KG1 (cell line): ENCODE measurements at places on chromosomes 12 and 14.

GRCh38 chr12:109702111-109702841, 11.3 kb upstream of the FAM222A start:
- DNase-seq: no peak

DNA sequence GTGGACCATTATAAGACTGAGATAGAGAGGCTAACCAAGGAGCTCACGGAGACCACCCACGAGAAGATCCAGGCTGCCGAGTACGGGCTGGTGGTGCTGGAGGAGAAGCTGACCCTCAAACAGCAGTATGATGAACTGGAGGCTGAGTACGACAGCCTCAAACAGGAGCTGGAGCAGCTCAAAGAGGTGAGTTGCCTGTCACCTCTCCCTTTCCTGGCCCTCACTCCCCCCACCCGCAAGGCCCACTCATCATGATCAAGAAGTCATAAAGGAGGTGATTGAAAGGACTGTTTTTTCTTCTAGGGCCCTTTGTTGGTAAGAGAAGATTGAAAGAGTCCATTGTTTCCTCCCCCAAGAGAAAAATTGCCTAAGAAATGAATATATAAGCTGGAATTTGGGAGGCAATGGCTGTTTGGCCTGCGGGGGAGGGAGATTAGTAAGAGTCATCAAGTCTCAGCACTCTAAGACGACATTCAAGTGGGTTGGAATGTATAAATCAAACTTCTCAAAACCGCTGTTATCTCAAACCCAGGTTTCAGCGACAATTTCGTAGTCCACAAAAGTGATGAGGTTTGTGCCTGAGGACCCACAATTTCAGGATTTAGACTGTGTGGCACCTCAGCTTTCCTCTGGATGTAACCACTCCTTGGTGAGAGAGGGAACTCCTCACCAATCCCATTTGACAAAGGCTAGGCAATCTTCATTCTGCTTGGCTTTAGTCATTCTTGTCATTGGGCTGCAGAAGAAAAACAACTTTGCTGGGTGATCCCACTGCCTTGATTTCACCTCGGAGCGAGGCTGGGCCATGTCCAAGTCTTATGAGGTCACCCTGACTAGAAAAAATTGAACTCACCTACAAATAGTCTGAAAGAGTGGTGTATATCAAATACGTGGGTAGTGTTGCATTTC, 966 bp downstream of the BICD1 start:
- DNase-seq: no peak

DNA sequence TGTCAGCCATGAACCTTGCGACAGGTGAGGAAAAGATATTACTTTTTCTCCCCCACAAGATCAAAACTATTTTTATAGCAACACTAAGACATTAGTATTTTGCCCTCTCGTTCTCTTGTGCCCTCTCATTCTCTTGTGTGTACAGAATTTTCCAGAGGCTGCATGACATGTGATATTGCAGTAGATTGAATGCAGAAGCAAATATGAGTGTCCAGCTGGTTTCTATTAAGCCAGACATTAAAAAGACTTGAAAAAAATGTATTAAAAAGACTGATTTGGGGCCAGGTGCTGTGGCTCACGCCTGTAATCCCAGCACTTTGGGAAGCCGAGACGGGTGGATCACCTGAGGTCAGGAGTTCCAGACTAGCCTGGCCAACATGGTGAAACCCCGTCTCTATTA, 63.7 kb upstream of the ZFP36L1 start:
- DNase-seq: no peak

GRCh38 chr12:16531621-16532020, 74.3 kb downstream of the LMO3 start:
- DNase-seq: no peak

DNA sequence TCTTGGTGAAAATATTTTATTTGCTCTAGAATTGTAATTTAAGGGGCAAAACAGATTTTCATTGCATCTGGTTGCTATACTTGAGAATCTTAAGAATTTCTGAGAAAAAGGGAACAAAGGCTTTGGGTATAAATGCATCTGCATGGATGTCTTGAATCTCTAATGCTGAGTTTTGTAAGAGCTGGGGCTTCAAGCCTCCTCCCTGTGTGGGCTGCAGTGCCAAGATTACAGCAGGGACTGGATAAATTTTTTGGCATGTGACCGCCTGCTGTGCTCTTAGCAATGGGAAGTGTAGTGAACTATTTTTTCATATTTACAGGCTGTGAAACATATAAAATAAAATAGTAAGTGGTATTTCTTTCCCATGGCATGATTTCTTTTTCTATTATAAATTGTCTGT, 70.0 kb downstream of the SLC38A6 start:
- no peak for DNase-seq

DNA sequence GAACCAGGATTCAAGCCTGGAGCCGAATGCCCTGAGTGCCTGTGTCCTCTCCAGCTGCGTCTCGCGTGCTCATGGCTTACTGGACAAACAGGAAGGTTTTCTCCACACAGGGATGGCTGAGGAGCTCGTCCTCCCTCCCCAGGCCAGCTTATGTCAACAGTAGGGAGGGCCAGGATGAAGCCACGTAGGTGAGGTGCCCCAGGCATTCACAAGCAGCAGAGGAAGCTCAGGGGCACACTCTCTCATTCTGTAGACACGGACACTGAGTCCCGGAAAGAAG, 49.3 kb downstream of the TRPV4 start:
- no peak for DNase-seq
